ENCODE measurements at places on chromosomes 3 and 15.

- no peak for DNase-seq
Observed at GRCh38 chr3:11521167-11521566, 122.5 kb downstream of the VGLL4 start.

DNA sequence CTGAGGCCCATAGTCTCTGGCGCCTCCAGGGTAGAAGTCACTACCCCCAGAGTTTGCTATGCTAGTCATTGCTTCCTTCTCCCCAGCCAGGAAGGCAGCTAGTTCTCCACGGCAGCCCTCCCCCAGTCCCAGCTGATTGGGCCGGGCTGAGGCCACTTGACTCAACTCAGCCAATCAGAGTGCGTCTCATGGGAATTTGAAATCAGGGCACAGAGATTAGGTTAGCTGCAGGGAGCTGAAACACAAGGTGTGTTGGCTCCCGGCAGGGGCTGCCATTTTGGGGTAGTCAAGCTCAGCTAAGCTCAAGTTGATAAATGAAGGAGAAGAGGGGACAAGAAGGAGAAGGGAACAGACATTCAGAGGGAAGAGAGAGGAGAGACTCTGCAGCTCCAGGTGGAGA is 32.8 kb downstream of the LINGO1 start:
- no peak for DNase-seq

DNA sequence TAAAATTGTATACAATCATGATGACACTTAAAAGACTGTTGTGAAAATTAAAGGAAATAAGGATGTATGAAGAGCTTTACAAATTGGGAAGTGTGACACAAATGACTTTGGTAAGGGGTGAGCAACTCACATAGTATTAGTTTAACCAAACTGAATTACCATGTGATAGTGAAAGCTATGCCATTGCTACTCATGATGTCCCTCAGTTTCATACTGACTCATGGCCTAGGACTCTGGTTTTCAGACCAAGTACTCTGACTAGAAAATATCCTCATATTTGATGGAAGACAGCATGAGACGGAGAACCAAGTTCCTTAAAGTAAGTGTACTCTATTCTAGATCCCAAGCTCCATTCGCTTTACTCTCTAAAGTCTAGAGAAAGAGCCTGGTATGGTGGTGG is 203.2 kb upstream of the ICE2 start:
- DNase-seq, result no peak

GRCh38 chr3:187769771-187770170 is 24.5 kb upstream of the BCL6 start:
- no peak for DNase-seq

- no peak for DNase-seq
Observed at GRCh38 chr3:16101295-16102186, 72.9 kb upstream of the GALNT15 start.

DNA sequence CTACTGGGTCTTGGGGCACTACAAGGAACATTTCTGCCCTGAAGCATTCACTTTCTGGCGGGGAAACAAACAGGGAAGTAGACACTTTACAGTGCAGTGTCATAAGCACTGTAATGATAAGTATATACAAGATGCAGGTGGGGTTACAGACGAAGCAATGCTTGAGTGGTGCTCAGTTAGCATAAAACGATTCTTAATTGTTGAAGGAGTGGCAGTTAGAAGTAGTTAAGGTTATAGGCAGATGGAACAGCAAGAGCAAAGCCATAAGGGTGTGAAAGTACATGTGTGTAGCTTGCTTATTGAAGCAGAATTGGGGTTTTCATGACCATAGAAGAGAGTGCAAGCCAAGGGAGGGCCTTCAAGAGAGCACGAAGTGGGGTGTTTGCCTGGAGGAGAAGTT is 46.2 kb downstream of the SLC25A26 start:
- DNase-seq, result no peak

DNA sequence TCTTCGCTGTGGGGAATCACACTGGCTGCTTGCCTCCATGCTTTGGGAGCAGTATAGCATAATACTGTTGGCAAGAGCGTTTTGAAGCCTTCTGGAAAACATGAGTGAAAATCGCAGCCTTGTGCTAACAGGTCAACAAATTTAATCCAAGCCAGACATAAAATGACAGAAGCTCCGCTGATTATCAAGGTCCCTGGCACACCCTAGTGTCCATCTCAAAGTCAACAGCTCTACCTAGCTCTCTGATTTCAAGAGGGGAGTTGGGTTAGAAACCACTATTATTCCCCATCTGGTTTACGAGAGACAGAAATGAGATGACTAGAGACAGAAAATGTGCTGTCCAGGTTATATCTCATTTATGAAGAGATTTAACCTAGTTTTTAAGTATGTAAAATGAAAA is 73.6 kb upstream of the MDFIC2 start:
- DNase-seq, result no peak

DNA sequence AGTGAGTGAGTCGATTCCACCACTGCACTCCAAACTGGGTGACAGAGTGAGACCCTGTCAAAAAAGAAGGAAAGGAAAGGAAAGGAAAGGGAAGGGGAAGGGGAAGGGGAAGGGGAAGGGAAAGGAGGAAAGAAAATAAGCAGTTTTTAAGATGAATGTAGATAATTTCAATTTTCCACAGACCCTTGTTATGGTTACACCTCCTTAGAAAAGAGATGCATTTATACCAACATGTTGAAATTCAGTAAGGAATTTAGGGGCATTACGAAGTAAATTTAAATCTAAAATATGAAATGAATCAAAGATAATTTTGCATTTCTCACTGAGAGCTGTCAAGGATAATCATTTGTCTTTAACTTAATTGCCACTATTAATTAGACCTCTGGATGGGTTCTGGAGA is 146.5 kb upstream of the TMC3 start:
- DNase-seq, result no peak

- no peak for DNase-seq
Observed at GRCh38 chr3:171606151-171606751, 146.0 kb upstream of the TNIK start.

- DNase-seq, result no peak
Observed at GRCh38 chr3:138588445-138588844, 5.6 kb downstream of the CEP70 start.

DNA sequence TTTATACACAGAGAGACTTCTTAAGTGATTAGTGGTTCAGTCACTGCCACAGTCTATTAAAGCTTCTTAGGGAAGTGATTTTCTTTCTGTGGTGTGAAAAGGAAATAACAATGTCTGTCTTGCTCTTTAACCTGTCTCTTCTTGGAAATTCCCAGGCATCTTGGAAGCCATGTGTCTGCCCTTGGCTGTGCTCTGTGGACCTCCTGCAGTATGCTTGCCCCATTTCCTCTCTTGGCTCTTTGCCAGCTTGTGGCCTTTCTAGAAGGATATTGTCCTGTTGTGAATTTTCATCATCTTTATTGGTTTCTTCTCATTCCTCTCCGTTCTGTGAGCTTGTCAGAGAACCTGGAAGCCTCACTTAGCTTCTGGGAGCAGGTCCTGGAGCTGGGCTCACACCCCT is 338.4 kb upstream of the C2CD4B start:
- no peak for DNase-seq

GRCh38 chr3:35500641-35501350 is 138.5 kb upstream of the ARPP21 start:
- no peak for DNase-seq

DNA sequence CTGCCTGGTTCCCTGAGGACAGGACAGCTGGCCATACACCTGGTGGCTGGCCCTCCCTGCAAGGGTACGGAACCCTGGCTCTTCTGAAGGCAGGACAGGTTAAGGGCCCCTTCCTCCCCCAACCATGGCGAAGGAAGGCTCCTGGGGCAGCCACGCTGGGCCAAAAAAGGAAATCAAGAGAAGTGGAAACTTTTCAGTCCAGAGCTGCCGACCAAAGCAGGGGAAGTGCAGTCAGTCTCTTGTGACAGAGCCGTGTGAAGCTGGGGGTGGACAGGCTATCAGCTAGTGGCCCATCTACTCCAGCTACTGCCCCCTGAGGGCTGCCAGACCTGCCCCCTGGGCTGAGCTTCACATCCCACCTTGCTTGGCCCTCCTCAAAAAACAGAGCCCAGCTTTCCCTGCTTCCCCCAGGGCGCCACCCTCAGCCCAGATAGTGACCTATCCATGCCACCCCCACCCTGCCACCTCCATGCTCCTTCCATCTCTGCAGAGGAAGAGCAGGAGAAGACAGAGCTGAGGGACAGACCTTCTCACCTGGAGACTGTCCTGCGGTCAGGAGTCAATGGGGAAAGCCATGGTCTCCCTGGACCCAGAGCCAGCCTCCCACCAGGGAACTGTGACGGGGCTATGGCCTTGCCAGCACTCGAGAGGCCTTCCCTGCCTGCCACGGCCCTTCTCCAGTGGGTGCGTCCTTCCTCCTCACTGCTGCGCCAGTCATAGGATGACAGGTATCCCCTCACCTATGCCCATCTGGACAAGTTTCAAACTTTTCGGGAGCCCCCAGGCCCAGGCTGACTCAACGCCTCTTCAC is 4.6 kb downstream of the SEMA7A start:
- no peak for DNase-seq

DNA sequence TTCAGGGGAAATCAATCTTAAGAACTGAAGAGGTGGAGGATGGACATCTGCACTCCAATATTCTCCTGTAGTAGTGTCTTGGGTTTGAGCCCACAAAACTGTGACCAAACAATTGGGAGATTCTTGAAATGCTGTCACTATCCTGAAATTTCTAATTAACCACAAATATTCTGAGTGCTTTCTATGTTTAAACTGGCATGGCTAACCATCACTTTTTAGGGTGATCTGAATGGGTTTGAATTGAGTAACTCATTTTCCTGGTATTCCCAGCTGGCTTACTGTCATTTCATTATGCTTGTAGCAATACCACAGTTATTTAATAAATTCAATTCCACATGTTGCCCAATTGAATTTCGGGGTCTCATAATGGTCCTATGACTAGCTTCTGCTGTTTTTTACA is 216.9 kb upstream of the DCBLD2 start:
- no peak for DNase-seq

- no peak for DNase-seq
Observed at GRCh38 chr15:36468746-36469145, 110.7 kb upstream of the CDIN1 start.

- no peak for DNase-seq
Observed at GRCh38 chr3:172846103-172846561, 95.6 kb downstream of the ECT2 start.

- no peak for DNase-seq
Observed at GRCh38 chr15:81098861-81099651, 35.0 kb upstream of the CFAP161 start.

GRCh38 chr15:78923480-78924360 is 21.1 kb downstream of the CTSH start:
- no peak for DNase-seq

- DNase-seq, result no peak
Observed at GRCh38 chr3:182508919-182509711, 284.2 kb upstream of the ATP11B start.

DNA sequence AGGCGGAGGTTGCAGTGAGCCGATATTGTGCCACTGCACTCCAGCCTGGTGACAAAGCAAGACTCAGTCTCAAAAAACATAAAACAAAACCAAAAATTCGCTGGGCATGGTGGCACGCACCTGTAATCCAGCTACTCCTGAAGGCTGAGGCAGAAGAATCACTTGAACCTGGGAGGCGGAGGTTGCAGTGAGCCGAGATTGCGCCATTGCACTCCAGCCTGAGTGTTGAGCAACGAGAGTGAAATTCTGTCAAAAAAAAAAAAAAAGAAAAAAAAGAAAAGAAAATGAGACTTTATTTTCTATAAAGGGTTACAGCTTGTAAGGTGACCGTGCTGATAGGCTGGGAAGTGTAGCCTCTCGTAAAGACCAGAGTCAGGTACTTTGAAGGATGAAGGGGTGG is 6.0 kb upstream of the HACD3 start:
- DNase-seq, result no peak

GRCh38 chr3:171255236-171255806 is 204.9 kb downstream of the TNIK start:
- no peak for DNase-seq

- DNase-seq, result no peak
Observed at GRCh38 chr15:93307513-93307912, 218.5 kb upstream of the RGMA start.

- no peak for DNase-seq
Observed at GRCh38 chr3:117184574-117184973, 475.0 kb downstream of the TUSC7 start.

GRCh38 chr3:76432396-76432795 is 607.5 kb upstream of the ROBO2 start:
- DNase-seq, result no peak

GRCh38 chr3:9110802-9111201 is 138.6 kb downstream of the SRGAP3 start:
- no peak for DNase-seq

DNA sequence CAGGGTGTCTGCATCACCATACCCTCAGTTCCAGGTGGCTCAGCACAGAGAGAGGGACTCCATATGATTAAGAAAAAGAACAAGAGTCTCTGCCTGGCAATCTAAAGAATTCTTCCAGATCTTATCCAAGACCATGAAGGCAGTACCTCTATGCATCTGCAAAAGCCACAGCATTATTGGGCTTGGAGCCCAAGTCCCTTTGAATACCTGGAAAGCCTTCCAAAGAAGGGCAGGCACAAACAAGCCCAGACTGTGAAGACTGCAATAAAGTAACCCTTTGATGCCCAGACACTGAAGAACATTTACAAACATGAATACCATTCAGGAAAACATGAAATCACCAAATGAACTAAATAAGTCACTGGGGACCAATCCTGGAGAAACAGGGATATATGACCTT is 60.9 kb upstream of the DIPK2A start:
- DNase-seq, result no peak

DNA sequence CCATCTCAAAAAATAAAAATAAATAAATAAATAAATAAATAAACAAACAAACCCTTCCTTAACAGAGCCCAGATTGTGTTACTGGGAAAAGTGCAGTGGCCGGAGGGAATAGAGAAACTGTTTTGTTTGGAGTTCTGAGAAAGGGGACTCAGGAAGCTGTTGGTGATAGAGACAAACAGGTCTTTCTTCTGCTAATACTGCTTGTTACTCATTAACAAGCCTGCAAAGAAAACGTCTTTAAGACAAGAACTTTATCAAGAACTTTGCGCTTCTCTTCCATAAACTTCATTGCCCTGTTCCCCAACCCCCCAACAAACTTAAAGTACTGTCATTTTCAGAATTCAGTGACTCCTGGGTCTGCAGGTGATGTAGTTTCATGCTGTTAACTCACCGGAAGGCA is 68.8 kb upstream of the GSK3B start:
- no peak for DNase-seq

GRCh38 chr3:8618950-8619349 is 25.6 kb downstream of the SSUH2 start:
- no peak for DNase-seq

DNA sequence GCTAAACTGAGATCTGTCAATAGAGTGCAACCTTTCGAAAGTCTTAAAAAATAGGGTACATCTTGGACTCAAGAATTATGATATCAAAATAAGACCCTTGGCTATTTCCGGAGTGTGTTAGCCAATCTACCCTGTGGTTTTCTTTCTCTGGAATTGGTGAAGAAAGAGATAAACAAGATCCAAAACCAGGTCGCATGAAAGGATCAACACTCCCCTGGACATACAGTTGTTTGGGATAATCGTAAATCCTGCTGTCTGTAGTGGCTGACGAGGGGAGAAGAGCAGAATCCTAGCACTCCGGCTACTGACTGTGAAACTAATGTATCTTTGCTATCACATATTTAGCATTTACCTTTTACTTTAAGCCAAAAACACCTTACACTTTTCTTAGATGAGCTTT is 30.9 kb downstream of the FNDC3B start:
- DNase-seq, result no peak
